Hematopoietic multipotent progenitor cell treated with erythropoietin and hydrocortisone succinate and interleukin-3 and kit ligand, for 15 days (in vitro differentiated cells): ENCODE measurements at places on chromosomes 11 and 22.

GRCh38 chr11:103326070-103326794 is 217.0 kb downstream of the DYNC2H1 start:
- DNase-seq, result peak; percentile 35

DNA sequence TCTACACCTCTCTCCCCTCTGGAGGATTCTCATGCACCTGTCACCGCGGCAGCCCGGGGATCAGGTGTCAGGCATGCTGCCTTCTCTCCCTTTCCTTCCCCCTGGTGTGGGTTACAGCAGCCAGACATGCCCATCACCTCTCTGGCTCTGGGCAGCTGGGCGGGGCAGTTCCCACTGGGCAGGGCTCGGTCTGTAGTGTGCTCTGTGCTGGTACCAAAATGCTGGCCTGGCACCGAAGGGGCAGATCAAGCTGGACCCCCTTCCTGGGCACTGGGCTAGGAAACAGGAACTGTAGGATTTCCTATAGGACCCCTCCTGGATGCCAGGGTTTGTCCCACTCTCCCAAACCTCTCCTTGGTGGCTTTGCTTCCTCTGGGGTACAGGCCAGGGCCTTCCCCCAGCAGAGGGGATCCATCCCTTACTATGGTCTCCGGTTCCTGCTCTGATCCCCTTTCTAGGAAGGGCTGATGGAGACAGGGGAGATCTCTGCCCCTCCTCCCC is 821 bp downstream of the GAL3ST1 start:
- no peak for DNase-seq

GRCh38 chr22:44855855-44856254 is 103.5 kb downstream of the ARHGAP8 start:
- DNase-seq, result no peak

GRCh38 chr22:27242917-27243589 is 558.5 kb downstream of the MN1 start:
- DNase-seq, result no peak

GRCh38 chr11:15341587-15341986 is 226.9 kb downstream of the INSC start:
- DNase-seq, result no peak

DNA sequence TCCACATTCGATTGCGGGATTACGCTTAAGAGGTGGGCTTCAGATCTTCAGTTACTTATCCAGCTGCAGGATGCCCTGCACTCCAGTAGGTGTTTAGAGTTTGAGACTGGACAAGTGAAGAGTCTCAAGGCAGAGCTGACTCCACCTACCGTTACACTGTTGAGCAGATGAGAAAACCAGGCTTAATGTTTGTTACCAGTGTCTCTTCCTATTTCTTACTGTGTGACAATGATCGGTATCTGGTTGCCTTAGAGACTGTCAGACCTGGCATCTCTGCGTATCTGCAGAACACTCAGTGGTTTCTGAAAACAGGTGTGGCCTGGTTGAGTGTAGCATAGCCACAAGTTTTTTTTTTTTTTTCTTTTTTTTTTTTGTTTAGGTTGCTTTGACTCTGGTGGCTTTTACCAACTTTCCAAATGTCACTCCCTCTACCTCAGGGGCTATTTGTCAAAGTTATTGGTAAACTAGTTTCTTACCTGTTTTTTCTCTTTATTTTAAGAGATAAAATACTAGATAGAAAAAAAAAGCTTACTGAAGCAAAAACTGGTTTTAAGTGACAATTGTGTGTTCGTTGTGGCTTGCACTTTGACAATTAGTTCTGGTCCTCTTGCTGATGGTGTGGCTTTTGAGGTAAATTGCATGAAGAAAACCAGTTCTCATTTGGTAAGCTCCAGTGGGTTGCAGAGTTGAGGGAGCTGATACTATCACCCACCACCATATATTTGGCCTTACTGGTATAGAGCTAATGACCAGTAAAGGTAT is 284.8 kb downstream of the ETS1 start:
- DNase-seq, result no peak

DNA sequence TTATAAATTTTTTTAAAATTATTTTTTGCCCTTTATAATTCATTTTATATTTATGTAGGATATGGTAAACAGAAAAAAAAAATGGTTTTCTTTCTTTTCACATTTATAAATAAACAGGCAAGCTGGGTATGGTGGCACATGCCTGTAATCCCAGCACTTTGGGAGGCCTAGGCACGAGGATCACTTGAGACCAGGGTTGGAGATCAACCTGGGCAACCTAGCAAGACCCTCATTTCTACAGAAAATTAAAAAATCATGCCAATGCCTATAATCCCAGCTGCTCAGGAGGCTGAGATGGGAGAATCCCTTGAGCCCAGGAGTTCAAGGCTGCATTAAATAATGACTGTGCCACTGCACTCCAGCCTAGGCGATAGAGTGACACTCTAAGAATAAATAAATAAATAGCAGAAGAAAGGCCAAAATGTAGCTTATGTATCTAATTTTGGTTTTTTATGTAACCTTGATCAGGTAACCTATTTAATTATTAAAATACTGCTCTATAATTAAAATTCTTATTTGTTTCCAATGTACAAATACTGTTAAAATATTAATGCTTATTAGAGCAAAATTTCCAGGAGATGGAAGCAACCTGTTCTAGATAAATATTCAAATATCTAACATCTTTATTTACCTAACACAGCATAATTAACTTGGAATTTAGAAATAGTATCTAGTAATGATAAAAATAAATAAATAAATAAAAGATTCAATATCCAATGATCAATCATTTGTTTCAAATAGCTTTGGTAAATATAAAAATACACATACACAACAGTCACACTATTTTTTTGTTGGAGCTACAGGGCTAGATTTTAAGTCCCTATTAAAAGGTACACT is 21.4 kb downstream of the PI4KA start:
- DNase-seq, result no peak

DNA sequence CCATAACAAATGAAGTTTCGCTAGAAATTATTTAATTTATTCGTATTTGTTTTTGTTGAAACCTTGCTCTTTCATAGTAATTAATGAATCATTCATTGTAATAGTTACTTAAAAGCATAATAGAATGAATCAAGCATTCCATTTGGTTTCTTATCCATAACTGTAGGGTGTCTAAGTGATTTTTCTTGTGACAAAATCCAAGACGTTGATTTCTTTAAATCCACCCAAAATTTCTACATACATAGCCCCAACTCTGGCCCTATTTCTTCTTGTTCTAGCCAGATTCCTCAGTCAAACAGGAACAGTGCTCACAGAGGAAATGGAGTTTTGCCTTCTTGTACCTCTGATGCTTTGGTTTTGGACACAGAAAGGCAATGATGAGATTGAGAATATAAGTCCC is 25.5 kb downstream of the UBASH3B start:
- no peak for DNase-seq

DNA sequence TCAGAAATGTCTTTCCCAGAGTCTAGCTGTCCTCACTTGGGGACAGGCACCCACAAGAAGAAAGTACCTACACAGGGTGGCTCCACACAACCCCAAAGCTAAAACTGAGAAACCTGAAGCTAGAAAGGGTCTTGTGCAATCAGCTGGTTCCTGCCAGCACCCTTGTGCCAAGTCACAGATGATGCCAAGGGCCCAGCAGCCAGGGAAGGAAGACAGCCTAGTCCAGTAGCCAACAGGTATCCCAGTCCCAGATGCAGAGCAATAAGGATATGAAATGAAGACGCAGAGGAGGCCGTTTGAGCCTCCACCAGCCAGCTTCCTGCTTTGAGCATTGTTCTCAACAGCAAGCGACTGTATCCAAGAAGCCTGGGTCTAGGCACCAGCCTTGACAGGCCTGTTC is 6.1 kb downstream of the PLEKHA7 start:
- DNase-seq, result no peak

DNA sequence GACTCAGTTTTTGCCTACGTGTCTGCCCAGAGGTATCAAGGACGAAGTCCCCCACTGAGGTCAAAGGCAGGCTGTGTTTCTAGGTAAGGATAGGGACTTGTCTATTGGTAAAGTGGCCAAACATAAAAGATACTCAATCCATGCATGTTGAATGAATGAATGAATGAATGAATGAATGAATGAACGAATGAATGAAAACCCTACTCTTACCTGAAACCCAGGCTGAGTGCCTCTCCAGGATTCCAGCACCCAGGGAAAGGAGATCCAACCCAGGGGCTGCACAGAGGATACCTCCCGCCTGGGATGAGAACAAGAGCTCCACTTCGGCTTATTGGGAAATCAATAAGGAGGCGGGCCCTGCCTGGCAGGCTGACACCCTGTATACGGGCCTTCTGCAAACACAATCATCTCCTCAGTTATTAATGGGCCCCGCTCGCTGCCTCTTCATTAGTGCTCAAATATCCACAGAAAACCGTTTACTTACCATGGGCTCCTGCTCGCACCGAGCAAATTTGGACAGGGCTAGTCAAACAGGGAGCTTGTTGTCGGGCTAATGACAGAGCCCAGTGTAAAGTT is 177.4 kb downstream of the BUD13 start:
- no peak for DNase-seq

DNA sequence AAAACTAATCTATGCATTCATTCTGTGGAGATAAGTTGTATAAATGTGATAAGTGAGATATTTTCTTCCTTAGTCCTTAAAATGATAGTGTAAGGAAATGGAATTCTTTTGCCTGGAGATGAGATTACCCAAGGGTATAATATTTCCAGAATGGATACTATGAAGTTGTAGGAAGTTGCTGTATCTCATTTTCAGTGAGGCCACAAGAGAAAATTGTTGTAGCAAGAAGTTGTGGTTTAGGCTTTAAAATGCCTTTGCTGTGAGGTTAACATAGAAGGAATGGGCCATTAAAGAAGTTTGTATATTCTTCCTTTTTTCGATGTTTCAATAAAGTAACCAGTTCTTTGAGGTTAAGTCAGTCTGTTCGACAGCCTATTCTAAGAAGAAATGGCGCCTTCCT is 50.7 kb upstream of the LIN7C start:
- no peak for DNase-seq

GRCh38 chr11:36258730-36259360 is 30.4 kb downstream of the COMMD9 start:
- DNase-seq, result peak; percentile 7

DNA sequence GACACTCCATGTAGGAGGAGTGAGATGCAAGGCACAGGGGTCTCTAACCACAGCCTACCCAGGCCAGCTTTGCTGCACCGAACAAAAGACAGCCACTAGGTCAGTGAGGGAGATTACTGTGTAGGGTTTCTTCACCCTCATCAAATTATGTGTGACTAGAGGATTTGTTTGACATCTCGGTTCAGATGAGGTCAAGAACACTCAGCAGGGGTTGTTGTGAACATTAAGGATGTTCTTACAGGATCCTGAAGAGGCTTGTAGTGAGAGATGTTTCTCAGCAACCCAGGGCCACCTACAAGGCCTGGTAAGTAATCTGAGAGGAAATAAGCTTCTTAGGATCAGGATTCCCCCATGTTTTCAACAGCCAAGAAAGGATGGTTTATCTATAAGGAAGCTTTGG is 202.1 kb downstream of the NXPE2 start:
- no peak for DNase-seq

DNA sequence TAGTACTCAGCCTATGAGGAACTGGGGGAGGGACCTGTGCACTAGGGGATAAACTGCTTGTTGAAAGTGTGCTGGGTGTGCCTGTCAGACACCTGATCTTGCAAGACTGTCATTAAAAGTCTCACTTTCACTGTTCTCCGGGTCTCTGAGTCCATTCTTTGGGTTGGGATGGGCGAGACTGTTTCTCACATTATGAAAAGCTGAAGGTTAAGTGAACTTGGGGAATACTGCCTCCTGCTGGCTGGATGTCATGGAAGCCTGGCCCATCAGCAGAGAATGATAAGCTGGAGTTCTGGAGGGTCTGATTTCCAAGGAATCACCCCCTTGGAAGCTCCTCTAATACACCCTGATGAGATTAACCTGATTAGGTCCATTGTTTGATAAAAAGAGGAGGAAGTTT is 9.0 kb upstream of the VPREB1 start:
- peak; percentile 14 for DNase-seq

DNA sequence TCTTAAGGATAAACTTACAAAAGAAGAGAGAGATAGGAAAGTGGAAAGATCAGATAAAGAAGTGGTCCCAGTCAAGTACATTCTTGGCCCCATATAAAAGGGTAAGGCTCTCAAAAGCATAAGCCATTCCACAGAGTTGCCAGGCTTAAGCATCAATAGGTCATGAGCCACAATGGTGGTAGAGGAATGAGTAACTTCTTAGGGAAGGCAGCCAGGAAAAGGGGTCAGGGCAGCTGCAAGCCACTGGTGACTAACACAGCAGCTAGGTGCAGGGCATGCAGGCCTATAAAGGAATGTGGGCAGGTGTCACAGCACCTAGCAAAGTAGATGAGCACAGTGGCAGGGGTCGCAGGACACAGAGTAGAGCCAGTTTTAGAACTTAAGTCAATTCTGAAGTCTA is 302.6 kb upstream of the FAT3 start:
- DNase-seq, result no peak

DNA sequence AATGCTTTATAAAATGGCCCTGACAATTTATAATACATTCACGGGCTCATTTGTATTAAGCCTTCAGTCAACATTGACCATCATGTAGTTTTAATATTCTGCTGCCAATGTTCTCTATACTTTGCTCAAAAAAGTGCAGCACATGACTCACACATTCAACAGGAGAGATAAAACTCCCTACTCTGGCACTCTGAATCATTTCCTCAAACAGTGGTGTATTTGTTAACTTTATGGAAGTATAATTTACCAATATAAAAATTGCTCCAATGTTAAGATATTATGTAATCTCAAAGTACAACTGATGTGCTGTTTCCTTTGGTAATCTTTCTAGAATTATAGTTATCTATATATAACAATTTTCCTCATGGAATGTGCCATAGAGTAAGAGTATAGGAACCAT is 39.9 kb downstream of the MAML2 start:
- DNase-seq, result no peak

DNA sequence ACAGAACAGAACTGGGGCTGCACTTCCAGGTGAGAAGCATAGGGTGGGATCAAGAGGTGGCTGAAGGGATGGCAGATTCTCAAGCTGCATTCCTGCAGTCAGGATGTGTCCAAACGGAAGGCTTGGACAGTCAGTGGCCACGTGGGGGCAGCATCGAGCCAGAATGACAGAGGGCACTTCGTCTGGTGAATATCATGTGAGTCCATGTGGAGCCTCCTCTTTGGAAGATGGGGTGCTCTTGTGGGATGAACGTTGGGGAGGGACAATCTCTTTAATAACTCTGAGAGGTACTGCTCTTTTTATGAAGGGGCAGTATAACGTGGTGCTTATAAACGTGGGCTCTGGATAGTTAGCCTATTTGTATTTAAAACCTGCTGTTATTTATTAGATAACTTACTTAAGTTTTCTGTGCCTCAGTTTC is 154.9 kb upstream of the NAV2 start:
- peak; percentile 63 for DNase-seq

GRCh38 chr11:102453302-102453695 is 734 bp upstream of the TMEM123 start:
- no peak for DNase-seq
